ENCODE measurements at places on chromosomes 3 and 15.

- DNase-seq = no peak
Observed at GRCh38 chr3:48430708-48431101, 819 bp upstream of the PLXNB1 start.

DNA sequence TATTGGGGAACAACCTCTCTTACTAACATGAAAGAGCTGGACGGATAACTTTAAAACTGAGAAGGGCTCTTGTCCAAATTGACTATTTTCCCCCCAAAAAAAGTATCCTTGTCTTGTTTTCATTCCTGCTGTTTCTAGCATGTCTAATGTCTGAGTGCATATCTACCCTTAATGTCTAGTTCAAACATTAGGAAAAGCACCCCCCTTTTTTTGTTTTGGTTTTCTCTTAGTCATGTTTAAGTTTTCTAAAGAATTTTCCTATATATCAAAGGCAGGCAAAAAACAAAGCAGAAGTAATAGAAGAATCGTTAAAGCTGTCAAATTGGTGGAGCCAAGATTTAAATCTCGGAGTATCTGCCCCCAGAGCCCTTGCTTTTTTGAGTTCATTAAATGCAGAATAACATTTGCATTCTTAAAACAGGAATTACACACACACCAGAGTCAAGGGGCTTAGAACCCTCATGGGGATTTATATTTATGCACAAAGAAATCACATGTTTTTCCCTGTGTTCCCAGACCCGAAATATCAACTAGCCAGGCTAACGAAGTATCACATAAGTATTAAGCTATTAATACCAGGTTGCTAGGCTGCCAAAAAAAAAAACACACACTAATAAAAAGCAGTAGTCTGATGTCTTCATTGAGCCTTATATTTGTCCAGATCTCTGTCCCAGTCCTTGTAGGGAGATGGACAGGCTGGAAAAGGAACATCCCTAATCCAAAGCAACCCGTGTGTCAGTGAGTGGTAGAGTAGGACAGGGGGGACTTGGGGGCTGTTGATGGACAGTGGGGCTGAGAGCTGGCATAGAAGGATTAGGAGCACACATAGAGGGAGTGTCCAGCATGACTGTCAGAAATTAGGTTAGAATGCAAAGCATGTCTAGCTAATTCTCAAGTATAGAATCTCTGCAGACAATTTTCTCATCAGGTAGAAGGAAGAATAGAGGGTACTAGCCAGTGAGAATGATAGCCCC, 103.6 kb upstream of the BFSP2 start:
- DNase-seq = no peak

DNA sequence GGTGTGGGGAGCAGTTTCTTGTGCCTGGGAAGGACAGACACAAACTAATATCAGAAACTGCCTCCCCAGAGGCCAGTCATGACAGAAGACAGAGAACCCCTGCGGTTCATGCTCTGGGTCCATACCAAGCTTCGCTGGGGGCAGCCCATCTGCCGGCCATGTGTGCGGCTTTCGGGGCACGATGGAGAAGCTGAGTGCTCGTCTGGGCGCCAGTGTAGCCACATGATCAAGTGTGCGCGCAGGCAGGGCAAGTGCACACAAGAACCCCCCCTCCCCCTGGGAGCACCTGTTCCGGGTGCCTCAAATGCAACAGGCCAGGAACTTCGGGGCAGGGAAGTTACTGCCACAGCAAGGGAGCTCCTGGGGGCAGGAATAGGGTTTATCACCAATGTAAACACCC, 1.8 kb downstream of the ADAMTS17 start:
- DNase-seq = no peak

GRCh38 chr15:29430124-29430523, 160.5 kb upstream of the NSMCE3 start:
- DNase-seq = no peak

DNA sequence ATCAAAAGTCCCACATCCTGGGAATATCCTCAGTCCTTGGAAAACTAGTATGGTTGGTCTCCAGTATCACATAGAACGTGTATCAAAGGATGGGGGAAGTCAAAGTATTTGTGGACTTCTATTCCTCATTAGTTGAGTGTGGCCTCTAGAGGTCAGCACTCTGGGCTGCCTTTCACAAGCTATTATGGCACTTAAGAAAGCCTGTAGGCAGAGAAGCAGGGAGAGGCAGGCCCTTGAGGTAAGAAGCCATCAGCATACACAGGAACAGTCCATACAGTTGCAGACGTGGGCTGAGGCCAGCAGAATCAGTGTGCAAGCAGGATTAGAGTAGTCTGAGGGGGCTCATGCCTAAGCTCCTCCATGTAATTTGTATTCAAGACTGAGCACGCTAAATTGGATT, 341.7 kb downstream of the CLSTN2 start:
- no peak for DNase-seq

All from thoracic aorta (tissue), 2 donors.